Neural cell (in vitro differentiated cells): ENCODE measurements at places on chromosomes 13 and 19. TPM values are rescaled to one million over a fixed set of nuclear protein-coding genes. Genes with fewer than 3 reads are reported as not detected.

PDX1 gene
- not detected in 2 replicates for polyA plus RNA-seq

OXGR1 gene
- polyA plus RNA-seq, result not detected in 2 replicates

ERICH6B gene
- polyA plus RNA-seq, result not detected in 2 replicates

C19orf67 gene
- polyA plus RNA-seq, result not detected in 2 replicates

LGALS14 gene
- 0.53 and 4.4 TPM in 2 replicates for polyA plus RNA-seq

ZNF888 gene
- polyA plus RNA-seq, result 0.26 and 0.34 TPM in 2 replicates
